ENCODE measurements at places on chromosomes 4 and X. TPM values are rescaled to one million over a fixed set of nuclear protein-coding genes. Genes with fewer than 3 reads are reported as not detected.

DNA sequence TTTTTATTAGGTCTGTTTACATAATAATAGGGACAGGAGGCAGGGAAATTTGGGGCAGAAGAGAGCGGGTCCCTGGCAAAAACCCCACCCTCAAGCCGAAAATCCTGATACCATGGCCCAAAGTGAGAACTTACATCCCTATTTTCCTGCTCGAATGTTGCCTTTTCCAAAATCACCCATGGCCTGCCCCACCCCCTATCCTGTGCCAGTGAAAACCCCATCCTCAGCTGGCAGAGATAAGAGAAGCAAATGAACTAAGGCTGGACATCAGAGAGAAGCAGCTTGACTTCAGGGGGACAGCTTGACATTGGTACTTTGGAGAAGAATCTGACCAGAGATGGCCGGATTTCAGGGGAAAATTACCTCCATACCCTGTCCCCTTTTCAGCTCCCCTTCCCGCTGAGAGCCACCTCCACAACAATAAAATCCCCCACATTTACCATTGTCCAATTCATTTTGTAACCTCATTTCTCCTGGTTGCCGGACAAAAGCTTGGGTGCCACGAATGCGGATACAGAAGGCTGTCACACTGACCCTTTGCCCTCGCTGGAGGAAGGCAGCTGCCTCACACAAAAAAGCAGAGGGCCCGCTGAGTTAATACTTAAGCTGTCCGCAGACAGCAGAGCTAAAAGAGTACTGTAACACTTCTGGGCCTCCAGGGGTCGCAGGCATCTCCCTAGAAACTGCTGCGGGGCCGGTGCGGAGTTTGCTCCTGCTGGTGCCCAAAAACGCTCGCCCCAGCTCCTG, 196.2 kb downstream of the SNCA start:
- DNase-seq = peak; percentile 70

DNA sequence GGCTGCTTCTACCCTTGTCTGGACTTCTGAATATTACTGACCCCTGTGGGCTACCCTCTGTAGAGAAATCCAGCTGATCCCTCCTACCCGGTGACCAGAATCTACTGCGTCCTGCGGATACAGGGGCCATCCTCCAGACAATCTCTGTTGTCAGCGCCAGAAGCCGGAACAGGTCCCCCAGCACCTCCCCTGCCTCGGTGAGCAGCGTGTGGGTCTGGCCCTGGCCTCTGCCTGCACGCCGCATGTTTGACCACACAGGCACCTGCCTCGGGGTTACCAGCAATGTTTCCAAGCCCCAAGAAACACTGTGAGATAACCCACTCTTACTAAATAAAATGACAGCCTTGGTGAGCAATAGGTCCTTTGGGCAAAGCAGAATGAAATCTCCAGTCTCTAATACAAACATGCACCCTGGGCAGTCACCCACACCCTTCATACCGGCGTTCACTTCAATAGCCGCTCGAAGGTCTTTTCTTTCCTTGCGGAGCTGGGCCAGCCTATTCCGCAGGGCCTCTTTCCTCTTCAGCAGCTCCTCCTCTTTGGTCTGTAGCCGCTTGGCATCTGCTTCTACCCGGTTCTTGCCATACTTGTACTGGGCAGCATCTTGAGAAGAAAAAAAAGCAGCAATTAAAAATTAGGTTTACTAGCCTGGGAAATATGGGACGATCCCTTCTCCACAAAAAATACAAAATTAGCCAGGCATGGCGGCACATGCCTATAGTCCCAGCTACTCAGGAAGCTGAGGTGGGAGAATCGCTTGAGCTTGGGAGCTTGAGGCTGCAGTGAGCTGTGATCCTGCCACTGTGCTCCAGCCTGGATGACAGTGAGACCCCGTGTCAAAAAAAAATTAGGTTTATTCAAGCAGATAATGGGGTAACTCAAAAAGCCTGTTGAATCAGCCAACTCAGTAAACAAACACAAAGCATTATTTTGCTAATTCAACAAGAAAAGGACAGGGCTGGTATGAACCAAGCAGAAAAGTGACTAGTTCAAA, 165.1 kb downstream of the AFAP1 start:
- no peak for DNase-seq

The LUZP4 gene
- not detected for polyA plus RNA-seq

GRCh38 chr4:74039315-74039763, 850 bp upstream of the CXCL3 start:
- DNase-seq = no peak

The APLN gene
- polyA plus RNA-seq = 1.5 TPM

GRCh38 chr4:113057891-113058290, 8.4 kb downstream of the ANK2 start:
- DNase-seq = no peak

DNA sequence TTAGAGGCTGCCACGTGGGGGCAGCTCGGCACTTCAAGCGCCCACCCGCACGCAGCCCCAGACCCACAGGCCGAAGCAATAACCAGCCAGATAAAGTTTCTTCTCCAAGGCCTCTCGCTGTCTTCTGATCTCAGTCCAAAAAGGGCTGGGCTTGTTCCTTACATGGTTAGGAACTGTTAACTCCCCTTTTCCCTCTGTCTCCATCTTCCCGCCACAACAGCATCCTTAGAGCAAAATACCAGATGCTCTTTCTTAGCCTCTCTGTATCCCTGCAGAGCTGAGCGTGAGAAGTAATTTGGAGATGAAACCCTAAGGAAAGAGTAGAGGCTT, 23.4 kb upstream of the KIAA1210 start:
- no peak for DNase-seq

The DUSP9 gene
- polyA plus RNA-seq = not detected

DNA sequence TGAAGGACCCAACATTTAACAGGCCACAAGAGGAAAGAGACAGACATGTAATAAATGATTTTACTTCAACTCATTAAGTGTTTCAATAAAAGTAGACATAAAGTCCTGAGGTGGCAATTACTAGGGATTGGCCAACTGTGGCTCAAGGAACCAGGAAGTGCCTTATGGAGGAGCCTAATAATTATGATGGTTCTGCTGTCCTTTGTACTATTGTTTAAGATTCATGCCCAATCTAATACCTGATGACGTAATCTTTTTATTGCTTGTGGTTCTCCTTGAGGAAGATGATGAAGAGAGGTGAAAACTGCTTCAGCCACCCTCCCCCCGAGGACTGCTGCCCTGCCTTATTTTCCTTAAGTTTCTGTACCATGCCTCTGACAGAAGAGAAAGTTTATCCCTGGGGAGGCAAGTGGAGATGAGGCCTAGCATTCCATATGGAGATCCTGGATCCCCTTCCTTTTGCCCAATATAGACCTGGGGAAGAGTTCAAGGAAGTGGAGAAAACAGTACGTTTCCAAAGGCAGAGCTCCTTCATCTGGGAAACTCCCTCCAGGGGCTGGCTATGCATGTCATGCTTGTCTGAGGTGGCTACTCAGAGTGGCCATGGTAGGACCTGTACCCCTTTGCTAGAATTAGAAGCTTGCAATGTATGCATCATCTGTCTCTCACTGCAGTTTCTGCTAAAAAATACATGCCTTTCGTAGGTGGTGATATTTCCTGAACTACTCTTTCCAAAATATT, 56.8 kb upstream of the FAT1 start:
- peak; percentile 47 for DNase-seq

DNA sequence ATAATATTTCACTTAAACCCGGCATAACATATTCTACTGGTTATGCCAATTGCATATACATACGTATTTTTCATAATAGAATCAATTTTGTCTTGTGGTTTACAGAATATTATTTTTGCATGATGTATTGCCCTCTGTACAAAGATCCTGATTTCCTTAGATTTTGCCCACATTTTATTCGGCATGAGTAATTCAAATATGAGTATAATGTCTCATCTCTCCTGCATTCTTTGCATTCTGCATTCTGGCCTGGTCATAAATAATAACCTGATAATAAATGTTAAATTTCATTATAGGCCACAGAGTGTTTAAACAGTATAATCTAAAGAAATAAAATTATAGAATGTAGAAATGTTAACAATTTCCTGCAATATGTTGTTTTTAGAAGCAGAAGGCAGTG, 205.3 kb downstream of the TLL1 start:
- DNase-seq = no peak

DNA sequence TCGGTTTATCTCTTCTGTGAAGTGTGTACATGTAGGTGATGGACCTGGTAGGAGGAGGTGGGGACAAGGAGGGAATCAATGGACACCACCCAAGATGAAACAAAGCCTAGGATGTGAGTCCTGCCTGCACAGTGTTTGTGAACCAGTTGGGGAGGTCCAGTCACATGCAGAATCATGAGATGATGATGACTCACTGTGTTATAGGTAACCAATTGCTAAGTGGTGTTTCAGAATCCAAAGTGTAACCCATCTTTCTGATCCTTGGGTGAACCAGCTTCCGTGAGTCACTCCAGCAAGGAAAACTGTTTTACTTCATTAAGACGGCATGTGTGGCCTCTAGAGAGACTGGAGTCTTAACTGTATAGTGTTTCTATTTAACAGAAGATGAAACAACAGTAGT, 57.9 kb upstream of the HPF1 start:
- DNase-seq = peak; percentile 53

DNA sequence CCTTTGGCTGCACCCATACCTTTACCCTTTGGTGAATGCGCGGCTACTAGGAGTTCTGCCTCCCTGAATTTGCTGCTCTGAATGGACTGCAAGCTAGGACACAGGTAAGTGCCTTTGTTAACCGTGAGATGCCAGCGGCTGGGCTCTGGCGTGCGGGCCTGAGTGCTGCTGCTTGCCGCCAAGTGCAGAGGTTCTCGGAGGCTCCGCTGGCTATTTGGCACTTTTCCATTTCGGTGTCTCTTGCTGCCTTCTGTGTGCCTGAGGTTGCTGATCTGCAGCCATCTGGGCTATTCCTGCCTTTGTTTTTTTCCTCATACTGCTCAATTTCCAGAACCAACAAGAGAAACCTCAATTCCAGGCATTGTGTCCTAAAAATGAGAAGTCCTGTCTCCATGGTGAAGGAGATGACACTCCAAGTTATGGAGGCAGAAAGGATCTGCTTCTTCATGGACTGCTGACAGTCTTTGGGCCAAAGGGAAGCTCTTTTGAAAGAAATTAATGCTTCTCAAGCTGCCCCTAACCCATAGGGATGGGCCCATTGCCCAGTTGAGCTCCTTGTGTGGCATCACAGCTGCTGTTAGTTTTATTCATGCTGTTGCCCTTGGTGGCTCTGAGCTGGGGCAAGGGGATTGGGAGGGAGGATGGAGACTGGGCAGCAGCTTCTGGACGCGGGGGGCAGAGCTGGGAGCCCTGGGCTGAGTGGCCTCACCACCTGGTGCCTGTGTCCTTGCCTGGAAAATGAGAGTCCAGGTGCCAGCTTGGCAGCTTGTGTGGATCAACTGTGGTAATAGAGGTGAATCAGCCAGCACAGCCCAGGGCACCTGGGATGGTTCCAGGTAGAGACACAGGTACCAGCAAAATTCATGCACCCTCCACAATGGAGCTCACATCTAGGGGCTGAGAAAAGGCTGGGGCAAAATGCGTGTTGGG, 3.8 kb upstream of the TBC1D14 start:
- DNase-seq = no peak

DNA sequence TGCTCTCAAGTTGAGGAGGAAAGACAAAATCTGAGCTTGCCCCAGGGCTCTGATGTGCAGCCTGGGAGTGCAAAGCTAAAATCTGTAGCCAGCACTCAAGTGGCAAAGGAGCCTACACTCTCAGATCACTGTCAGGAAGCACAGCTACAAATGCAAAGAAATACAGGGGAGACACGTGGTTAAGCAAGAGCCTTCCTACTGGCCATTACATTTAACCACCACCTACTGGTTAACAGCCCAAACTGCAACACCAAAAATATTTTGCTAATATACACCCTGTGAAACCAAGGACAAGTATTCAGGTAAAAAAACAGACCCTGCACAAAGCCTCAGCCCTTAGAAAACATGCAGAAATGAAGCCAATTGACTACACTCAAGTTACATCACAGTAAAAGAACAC, 170.4 kb upstream of the FGF16 start:
- DNase-seq = no peak

GRCh38 chr4:87624698-87625097, 16.4 kb downstream of the DSPP start:
- no peak for DNase-seq

The MMRN1 gene
- polyA plus RNA-seq = 66.4 TPM

GRCh38 chr4:184345573-184345922, 127.9 kb upstream of the ENPP6 start:
- no peak for DNase-seq

DNA sequence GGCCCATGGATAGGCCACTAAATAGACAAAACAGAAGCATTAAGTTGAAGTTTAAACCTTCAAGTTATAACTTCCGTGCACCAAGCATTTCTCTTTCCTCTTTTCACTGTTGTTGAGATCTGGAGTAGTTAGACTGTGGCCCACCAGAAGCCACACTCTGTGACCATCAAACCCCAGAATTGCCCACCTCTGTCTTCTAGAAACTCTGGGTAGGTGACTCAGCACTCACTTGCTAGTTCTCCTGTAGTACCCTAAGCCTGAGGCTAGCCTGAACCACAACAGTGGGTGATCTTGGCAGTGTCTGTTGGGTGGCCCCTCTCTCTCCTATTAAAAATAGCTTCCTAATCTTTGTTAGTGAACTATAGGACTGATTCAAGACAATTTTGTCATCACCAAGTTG, 24.6 kb upstream of the CD40LG start:
- peak; percentile 13 for DNase-seq

The UGT2B10 gene
- 0.03 TPM for polyA plus RNA-seq

DNA sequence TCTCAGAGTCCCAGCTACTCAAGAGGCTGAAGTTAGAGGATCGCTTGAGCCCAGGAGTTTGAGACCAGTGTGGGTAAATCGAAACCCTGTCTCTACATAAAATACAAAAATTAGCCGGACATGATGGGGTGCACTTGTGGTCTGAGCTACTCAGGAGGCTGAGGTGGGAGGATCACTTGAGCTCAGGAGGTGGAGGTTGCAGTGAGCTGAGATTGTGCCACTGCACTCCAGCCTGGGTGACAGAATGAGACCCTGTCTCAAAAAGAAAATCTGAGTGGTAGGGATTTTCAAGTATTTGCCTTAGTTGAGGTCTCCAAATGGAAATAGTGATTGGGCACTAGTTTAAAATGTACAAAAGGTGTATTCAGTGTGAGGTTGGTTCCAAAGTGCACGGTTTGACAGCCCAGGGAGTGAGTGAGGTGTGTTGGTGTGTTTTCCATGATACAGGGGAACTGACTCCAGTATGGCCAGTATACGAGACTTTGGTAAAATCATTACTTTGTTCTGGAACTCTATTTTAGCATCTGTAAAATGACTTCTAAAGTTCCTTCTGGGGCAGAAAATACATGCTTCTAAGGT, 13.8 kb downstream of the ADD1 start:
- no peak for DNase-seq

The KLHL8 gene
- 19.5 TPM for polyA plus RNA-seq

Measured in small intestine (tissue), 16 donors.